ENCODE measurements at places on chromosomes 2 and 18.

DNA sequence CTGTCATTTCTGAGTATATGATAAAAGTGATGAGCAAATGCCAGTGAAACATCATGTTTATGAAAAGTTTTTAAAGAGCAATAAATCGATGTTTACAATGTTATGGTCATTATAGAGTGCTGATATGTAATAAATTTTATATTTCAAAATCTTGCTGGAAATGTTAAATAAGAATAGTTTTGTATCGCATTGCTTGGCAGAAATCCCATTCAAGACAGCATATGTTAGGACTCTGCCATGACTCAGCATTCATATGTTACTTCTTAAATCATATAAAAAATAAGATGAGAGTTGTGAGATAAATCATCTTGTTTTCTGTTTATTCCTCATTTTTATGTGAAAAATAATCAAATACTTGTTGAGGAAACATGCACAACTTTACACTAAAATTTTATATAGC, 949.9 kb upstream of the NRXN1 start:
- no peak for DNase-seq

GRCh38 chr18:48230467-48231113, 178.6 kb downstream of the ZBTB7C start:
- DNase-seq, result no peak

DNA sequence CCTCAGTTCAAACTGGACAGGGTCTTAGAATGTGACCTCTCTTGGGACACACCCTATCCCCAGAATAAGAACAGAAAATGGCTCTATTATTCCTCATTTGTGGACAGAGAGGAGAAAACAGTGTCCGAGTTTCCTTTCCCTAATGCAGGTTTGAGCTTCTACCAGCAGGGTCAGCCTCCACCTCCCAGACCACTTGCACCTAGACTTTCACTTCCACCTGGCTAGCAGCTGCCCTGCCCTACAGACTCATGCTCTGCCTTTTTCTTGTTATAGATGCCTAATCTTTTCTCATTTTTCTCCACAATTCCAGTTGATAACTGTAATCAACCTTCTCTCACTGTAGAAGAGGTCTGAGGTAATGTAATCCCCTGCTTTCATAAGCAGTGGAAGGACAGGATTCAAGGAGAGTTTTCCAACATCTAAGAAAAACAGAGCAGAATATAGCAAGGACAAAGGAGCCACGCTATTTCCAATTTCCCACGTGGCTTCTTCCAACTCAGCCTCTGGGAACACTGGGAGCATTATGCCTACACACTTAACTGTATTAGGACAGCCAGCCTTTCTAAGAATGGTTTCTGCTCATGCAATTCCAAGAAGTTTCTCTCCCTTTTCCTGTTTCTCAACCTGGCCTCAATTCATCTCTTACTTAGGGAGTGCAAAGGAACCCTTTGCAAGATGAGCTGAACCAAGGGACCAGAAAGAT, 239.8 kb downstream of the BCL11A start:
- no peak for DNase-seq

DNA sequence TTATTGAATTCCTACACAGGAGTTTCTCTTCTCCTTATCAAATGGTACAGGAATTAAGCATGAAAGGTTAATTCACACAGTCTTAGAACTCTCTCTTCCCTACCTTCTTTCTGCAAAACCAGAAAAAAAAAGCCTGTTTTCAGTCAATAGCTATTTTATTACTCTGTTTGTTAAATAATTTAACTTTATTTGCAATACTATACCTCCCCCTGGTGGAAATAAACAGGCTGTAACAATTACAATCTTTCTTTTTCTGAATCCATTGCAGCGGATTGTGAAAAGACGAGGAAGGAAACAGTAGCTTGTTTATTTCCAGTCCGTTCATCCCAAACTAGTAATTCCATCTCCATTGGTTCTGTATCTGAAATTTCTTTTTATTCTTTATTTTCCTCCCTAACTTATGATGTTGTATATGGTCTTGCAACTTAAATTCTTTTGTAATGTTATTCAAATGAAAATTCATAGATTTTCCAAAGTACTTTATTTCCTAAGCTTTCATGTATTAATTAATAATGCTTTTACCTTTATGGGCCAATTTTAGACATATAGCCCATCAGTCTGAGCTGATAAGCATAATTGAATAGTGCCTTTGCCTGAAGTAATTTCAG, 165.2 kb downstream of the SH3BP4 start:
- no peak for DNase-seq

GRCh38 chr2:216031960-216032689, 18.8 kb upstream of the MREG start:
- no peak for DNase-seq
